ENCODE measurements at places on chromosomes 3 and 15. TPM values are rescaled to one million over a fixed set of nuclear protein-coding genes. Genes with fewer than 3 reads are reported as not detected.

MINDY4B gene
- not detected for total RNA-seq

LRTM1 gene
- not detected for total RNA-seq

ATP13A3 gene
- total RNA-seq, result 77.8 TPM

SLC12A1 gene
- not detected for total RNA-seq

GNAT1 gene
- total RNA-seq, result not detected

THBS1 gene
- 1.2 TPM for total RNA-seq

SAMD7 gene
- not detected for total RNA-seq

PGBD4 gene
- 3.3 TPM for total RNA-seq

ZMYND10 gene
- 1.7 TPM for total RNA-seq

ZBED2 gene
- 36.6 TPM for total RNA-seq

MOBP gene
- not detected for total RNA-seq

RBMS3 gene
- 0.63 TPM for total RNA-seq

POTEB gene
- total RNA-seq, result not detected

GCNT3 gene
- not detected for total RNA-seq

ITIH1 gene
- total RNA-seq, result not detected

A4GNT gene
- not detected for total RNA-seq

MORC1 gene
- not detected for total RNA-seq

SLC27A2 gene
- total RNA-seq, result 29.5 TPM

RAB7A gene
- 225 TPM for total RNA-seq

TTLL13 gene
- 0.58 TPM for total RNA-seq

EHHADH gene
- total RNA-seq, result 1.9 TPM

HEMK1 gene
- total RNA-seq, result 49.6 TPM

DNASE1L3 gene
- total RNA-seq, result not detected

CPNE9 gene
- not detected for total RNA-seq

RASGRF1 gene
- not detected for total RNA-seq

FSIP1 gene
- 0.88 TPM for total RNA-seq
